ENCODE measurements at places on chromosomes 2 and 18.
A peak's percentile ranks its signal among the peaks of the same experiment; 100 is the strongest.

DNA sequence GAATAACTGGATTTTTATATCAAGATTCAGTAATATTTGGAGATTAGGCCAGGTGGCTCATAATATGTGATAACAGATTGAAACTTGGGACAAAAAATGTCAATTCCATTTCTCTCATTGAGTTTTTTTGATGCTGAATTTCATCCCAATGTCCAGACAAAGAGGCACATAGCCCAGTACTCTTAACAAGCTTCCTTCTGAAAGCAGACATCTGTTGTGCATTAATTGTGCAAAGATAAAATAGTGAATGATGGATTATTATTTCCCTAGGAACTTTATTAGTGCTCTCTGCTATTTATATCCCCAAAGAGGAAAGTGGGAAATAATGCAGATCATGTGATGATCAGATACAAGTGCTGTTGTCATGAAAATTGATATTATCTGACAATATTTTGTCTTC, 234.1 kb downstream of the CCDC102B start:
- DNase-seq = no peak

- DNase-seq = no peak
These were observed 48.7 kb downstream of the PRELID3A start for GRCh38 chr18:12456441-12456840.

- DNase-seq = no peak
These were observed 15.0 kb downstream of the NCKAP5 start for GRCh38 chr2:133553251-133553650.

DNA sequence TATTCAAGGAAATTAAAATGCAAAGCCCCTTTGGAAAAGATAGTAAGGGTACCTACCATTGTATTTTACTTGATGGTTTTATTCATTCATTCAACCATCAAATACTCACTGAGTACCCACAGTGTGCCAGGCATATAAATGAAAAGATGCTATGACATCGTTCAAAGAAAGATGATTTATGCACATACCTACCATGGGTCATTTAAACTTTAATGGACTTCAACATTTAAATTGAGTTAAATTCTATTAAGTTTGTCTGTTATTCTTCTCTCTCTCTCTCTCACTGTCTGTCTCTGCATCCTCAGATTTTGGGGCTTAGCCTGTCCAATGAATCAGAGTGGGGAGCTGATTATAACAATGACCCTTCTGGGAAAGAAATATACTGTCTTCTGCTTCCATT, 87.9 kb downstream of the CERS6 start:
- no peak for DNase-seq

GRCh38 chr2:74566076-74566753, 11.7 kb downstream of the DOK1 start:
- no peak for DNase-seq

DNA sequence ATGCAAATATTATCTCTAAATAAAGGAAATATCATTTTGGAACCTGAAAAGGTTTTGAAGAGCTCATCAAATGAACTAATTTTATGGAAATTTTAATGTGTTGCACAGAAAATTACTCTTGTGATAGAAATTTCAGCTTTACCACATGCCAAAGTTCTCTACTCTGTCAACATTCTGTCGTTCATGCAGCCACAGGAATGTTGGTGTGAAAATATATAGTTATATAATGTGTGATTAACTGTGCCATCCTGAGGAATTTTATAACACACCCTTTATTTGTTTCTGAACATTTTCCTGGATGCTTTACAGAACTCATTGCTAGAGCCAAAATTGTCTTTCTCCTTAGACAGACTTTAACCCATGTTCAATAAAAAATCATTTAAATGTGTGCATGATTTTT, 202.5 kb upstream of the SLC8A1 start:
- DNase-seq = no peak

DNA sequence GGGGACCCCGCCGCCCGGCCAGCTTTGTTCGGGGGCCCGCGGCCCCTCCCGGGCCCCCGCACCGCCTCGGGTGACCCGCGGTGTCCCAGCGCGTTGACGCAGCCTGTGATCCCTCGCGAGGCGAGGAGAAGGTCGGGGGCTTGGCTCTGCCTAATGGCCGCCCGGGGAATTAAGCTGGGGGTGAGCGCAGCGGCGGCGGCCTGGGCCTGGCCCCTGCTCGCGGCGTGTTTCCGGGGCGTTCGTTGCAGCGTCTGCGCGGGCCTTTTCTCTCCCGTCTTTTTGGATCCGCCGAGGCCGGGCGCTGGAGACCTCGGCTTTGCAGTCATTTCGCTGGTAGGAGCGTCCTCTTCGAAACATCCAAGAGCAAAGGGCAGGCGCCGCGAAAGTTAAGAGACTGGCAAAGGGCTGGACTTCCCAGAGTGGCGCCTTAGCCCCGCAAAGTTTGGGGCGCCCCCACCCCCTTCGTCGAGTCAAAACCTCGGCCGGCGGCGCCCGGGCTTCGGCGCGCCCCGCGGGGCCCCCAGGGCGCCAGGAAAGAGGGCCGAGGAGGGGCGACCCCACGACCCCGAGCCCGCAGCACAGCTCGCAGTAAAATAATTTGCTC, 1.3 kb downstream of the SALL3 start:
- no peak for DNase-seq

- no peak for DNase-seq
These were observed 25.3 kb downstream of the DYNAP start for GRCh38 chr18:54616220-54616848.

DNA sequence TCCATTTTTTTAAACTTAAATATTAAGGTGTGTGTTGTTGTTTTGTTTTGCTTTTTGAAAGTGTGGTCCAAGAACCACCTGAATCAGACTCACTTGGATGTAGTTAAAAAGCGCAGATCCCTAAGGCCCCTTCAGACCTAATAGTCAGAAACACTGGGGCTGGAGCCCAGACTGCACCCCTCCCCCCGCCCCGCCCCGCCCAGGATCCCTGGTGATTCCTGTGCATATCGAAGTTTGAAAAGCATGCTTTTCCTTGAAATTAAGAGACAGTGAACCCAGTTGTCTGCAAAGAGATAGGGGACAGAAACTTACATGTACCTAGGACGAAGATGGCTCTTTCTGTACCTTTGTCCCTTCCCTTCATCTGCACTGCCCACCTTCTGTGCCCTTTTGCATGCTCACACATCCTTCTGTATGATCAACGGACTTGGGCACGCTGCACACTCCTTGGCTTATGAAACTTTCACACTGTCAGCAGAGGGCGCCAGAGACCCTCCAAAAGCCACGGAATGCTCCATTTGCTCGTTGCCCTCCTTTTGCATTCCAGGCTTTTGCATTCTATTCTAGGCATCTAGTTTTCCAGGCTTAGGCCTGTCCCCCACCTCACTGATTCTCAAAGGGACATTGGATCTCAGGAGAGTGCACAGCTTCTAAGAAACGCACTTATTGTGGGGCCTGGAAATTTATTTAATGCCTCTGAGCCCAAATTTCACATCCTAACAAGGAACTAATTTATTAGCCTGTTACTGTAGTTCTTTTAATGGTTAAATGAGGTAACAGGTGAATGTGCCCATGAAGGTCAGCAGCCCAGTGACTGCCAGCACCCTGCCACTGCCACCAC, 32.8 kb upstream of the SLC14A1 start:
- peak; percentile 64 for DNase-seq

DNA sequence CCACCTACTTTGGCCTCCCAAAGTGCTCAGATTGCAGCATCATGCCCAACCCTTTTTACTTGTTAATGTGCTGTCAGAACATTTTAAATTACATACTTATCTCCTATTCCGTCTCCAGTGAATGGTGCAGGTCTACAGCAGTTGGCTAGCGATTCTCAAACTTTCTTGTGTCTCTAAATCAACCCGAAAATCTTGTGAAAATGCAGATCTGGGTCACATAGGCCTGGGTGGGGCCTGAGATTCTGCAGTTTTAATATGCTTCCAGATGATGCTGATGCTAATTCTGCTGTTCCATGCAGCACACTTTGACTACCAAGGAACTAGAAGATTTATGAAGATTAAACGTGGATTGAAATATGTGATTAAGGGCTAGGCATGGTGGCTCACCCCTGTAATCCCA, 14.8 kb upstream of the ACSL3 start:
- no peak for DNase-seq

GRCh38 chr2:37631698-37632097, 39.7 kb downstream of the CDC42EP3 start:
- no peak for DNase-seq

DNA sequence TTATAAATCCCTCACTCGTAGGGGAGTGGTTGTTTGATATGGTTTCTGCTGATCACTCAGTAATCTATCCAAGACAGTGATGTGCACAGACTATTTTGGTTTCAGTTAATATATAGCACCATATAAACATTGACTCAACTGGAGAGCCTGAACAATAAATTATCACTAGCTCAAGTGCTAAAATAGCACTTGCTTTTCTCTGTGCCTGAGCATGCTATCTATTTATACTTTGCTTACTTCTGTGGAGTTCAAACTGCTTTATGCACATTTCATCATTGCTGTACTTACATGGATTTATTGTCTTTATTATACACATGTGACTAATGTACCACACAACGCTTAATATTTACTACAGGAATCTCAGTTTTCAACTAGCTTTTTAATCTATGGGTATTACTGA, 133.6 kb downstream of the BCL2 start:
- no peak for DNase-seq

DNA sequence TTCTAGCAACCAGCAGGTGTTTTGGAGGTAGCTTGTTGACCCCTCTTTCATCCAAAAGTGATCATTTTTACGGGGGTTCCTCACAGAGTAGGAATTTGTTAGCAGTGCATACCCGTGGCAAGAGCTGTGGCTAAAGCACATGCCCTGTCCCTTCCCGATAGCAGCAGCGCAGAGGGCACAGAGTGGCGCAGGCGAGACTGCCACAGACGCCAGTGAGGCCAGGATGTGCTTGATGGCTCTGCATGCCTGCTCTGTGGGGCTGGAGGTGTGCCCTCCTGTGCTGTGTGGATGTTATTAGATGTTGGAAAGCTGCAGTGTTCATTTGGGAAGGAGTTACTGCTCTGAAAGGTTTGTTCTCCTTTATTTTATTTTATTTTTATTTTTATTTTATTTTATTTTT, 153.6 kb downstream of the FAM210A start:
- no peak for DNase-seq

- DNase-seq = no peak
These were observed 212.1 kb downstream of the LRRTM1 start for GRCh38 chr2:80092474-80092873.

GRCh38 chr2:219769090-219769910, 141.9 kb downstream of the SLC4A3 start:
- no peak for DNase-seq

- no peak for DNase-seq
These were observed 1.4 kb downstream of the SP110 start for GRCh38 chr2:230218421-230218820.

GRCh38 chr2:190578158-190579057, 43.9 kb upstream of the NEMP2 start:
- no peak for DNase-seq

GRCh38 chr2:110099471-110100225, 16.0 kb downstream of the MALL start:
- DNase-seq = no peak

- DNase-seq = no peak
These were observed 259.3 kb downstream of the NEDD4L start for GRCh38 chr18:58303363-58303762.

- no peak for DNase-seq
These were observed 38.6 kb downstream of the STK25 start for GRCh38 chr2:241469746-241470145.

DNA sequence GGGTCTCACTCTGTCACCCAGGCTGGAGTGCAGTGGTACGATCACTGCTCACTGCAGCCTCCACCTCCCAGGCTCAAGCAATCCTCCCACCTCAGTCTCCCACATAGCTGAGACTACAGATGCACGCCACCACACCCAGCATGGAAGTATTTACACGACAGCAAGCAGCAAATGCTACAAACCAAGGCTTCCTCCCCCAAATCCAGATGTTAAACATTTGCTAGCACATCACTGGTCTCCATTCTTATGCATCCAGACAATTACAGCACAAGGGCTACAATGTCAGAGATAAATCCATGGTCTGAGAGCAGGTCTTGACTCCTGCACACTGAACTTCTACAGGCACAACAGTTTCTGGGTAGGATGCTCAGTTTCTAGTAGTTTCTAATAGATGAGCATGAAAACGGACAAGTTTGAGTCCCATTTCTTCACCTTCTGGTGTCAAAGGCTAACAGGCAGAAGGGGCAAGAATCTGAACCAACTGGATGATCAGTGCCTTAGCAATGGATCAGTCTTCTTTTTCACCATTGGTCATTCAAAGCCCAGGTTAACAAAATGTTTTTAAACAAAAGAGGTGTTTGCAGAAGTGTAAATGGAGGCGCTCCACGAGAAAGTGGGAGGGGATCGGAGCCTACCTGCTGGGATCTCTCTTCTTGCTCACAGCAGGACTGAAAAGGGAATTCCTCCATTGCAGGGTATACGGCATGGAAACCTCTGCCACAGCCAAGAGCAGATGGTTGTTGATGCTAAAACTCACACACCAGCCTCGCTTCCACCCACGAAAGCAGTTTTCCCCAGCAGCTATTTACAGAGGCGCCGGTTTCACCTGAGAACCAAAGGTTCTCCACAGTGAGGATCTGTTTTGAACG, 135.0 kb upstream of the ARL4C start:
- DNase-seq = no peak

DNA sequence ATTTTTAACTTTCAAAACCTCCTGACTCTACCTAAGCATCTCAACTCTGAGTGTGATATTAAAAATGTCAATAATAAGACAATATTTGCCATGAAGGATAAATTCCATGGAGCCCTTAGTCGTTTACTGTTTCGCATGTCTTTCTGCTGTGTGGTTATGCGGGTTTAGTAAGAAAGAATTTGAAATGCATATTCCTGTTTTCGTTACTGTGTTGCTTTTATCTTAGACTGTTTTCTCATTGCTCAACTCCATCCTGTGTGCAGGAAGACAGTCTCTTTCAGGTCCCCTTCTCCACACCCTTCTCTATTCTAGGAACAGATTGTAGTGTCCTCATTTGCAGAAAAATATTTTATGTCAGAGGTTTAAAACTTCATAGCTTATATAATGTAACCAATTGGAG, 82.5 kb upstream of the MAP3K20 start:
- no peak for DNase-seq

DNA sequence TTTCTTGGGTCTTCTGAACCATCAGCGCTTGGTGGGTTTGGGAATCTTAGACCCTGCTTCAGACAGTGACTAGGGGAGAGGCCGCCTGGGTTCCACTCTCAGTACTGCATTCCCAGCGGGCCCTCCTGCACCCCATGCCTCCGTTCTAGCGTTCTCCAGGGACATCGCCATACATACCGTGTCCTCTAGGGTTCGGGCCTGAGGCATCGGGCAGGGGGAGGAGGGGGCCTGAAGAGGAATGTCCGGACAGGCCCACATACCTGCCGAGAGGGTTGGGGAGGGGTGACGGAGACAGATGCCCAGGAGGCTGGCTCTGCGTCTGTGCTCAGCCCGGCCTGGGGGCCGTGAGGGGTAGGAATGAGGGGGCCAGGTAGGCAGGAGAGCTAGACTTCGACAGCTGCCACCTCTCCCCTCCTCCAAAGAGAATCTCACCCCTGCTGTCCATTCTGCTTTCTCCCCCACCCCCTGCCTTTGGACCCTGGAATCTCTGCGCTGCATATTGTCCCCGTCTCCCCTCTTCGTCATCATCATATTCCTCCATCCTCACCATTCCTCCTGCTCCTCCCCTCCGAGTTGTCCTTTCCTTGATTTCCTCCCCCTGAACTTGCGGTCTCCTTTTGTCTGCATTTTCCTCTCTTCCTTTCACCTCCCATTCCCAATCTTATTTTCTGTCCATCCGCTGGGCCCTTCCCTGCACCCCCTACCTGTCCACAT, 7.8 kb upstream of the WNT10A start:
- DNase-seq = no peak

GRCh38 chr18:34033968-34034367, 190.7 kb downstream of the NOL4 start:
- DNase-seq = no peak

GRCh38 chr2:160703648-160704585, 210.3 kb upstream of the RBMS1 start:
- DNase-seq = peak; percentile 0
